Fibroblast of skin of left quadriceps (primary cell): ENCODE measurements at places on chromosomes 16 and 17.

- DNase-seq = peak; percentile 56
Observed at GRCh38 chr17:43356999-43357398, 41.8 kb upstream of the ARL4D start.

- DNase-seq = no peak
Observed at GRCh38 chr16:66677179-66677578, 19.4 kb downstream of the CMTM4 start.

DNA sequence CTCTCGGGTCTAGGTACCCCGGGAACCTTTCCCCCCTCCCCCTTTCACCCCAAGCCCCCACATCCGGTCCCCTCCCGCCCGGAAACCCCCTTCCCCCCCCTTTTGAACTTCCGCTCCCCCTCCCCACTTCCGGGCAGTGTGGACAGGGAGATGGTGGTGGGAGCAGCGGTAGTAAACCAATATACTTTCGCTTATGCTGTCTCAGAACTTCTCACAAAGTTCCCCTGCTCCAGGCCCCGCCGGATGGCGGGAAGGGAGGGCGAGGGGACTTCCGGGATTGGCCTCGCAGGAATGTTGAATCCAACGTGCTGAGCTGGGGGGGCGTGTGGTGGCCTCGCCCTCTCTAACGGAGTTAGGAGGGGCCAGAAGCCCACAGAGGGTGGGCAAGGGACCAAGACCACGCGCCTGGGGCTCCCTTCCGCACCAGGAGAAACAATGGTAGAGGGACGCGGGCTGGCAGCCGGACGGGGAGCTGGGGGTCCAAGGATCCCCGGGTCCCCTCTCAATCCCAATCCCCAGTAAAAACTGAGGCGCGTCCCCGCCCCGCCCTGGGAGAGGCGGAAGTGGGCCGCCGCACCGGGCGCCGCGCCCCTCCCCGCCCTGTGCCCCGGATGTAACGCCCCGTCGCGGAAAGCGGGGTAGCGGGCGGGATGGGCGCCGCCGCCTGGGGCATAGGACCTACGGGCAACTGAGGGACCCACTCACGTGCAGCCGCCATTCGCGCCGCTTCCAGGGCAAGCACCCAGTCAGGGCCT is 742 bp downstream of the PFN1 start:
- DNase-seq = no peak

- no peak for DNase-seq
Observed at GRCh38 chr17:76537288-76537577, 276 bp downstream of the CYGB start.

DNA sequence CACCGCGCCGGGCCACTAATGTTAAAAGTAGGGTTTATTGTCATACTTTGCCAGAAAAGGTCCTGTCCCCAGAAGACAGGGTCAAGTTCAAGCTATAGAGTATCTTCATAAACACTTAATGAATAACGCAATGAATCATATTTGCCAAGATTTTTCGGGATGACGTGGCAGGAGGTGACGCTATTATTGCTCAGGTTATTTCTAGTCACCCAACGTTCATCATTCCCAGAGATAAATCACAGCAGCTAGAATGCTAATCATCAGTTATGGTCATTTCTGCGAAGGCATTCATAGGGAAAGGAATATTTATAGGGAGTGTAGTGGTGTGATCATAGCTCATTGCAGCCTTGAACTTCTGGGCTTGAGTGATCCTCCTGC is 2.0 kb downstream of the TMC5 start:
- DNase-seq = no peak

DNA sequence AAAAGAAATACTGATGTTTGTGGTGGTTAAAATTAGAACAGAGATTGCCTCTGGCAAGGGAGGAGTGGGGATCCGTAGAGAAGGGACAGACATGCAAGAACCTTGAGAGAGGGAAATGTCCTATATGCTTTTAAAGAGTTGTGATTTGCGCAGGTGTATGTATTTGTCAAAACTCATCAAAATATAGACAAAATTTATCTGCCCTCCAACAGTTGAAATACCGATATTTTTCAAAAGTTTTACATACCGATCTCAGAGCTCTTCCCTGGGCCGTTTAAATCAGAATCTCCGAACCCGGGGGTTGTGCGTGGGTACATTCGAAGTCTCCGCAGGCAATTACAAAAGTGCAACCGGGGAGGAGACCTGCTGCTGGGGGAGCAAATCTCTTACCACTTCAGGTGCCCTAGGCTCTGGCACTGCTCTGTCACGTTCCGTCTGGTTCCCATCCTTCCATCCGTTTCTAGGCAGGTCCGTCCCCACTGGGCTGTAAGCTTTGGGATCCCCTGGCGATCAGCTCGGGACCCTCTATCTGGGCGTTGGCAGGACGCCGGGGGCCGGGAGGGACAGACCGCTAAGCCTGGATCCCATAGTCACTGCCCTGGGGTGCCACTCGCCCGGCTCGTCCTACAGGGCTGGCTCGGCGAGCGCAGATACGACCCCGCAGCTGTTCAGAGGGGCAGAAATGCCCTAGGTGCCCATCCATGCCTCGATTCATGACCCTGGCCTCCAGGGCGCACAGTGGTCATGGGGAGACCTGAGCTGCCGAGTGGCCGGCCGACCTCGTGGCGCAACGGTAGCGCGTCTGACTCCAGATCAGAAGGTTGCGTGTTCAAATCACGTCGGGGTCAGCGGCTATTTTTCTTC is 4.2 kb downstream of the BORCS6 start:
- DNase-seq = no peak

DNA sequence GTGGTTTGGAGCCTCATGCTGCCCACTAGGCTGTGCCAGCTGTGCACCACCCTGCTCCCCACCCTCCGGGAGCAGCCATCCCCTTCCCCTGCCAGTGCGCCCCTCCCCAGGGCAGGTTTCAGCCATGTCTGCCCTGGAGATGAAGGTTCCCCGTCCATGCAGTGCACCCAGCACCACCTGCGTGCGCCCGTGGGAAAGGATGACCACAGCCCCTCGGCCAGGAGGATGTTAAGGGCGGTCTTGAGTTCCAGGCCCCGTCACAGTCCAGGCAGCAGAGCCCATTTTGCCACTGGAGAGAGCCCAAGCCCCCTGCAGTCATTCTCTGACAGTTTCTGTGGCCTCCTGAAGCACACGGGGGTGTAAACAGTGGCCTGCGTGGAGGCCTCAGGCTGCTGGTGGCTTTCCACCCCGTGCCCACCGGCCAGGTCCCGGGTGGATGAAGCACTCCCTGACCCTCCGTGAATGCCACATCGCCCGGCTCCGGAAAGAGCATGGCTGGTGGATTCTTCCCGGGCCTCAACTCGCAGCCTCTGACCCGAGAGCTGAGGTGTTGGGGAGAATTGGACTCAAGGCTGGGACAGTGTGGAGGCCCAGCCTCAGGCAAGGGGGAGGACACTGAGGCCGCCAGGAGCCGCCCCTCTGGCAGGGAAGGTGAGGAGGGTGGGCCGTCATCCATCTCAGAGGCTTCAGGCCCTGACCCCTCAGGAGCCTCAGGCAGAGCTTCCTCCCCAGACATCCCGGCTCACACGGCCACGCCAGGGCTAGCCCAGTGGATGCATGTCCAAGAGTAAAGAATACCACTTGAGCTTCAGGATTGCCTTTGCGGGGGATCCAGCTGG is 69.7 kb upstream of the CHMP6 start:
- DNase-seq = no peak
